ENCODE measurements at places on chromosomes 5 and 9.

GRCh38 chr5:43569236-43569746 is 12.4 kb upstream of the PAIP1 start:
- DNase-seq, result no peak

DNA sequence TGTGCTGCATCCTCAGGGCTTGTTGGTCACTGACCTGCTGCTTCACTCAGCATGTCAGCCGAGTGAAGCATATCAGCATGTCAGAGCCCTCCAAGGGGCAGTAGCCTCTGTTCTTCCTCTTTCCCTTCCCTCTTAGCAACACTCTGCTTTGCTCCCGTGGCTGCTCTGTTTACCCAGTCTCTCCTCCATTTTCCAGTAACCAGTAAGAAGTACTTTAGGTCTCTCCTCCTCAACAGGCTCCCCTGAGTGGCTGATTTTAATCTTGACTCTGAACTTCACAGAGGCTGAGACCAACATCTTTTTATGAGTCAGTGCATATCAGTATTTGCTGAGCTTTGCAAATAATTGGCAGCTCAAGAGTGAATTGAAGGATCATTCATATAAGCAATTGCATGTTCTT is 18.6 kb upstream of the ADRB2 start:
- DNase-seq, result no peak

DNA sequence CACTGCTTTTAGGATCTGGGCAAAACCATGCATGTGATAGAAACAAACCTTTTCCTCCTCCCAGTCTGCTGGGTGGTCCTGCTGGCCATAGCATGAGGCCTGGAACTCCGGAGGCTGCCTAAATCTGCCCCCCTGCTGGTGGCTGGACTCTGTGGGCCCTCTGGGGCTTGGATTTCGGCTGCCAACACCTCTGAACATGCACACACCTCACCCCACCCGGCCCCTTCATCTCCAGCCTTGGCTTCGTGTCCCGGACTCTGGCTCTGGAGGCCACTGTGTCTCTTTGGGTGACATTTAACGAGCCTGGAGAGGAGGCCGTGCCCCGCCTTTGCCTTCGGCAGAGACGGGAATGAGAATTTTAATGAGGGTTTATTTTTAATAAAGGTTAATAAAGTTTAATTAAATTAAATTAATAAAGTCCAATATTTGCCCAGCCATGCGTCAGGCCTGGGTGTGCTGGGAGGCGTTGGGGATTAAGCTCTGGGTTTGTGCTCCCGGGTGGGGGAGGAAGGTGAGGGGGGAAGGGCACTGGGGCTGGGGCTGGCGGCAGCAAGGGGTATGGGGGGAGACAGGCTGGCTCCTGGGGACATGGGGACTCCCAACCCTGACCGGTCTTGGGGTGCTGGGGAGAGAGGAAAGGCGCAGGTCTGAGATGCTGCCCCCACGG is 251.8 kb downstream of the PBX3 start:
- no peak for DNase-seq

DNA sequence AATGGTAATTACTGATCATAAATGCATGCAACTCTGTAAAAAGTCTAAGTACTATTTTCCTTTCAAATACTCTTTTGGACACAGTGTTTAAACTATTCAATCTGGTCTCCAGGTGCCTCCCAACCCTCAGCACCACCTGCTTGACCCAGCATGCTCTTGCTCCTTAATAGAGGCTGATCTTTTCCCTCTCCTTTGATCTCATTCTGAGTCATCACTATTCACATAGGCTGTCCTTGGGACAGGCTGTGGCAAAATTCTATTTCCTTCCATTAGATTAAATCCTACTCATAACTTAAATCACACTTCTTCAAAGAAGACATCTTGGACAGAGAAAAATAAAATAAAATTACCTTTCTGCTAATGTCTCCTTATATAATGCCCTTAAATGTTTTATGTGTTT is 199.4 kb upstream of the ST8SIA4 start:
- no peak for DNase-seq

GRCh38 chr5:141695627-141696215 is 13.7 kb upstream of the ARAP3 start:
- no peak for DNase-seq
